ENCODE measurements at places on chromosomes 4 and X.

DNA sequence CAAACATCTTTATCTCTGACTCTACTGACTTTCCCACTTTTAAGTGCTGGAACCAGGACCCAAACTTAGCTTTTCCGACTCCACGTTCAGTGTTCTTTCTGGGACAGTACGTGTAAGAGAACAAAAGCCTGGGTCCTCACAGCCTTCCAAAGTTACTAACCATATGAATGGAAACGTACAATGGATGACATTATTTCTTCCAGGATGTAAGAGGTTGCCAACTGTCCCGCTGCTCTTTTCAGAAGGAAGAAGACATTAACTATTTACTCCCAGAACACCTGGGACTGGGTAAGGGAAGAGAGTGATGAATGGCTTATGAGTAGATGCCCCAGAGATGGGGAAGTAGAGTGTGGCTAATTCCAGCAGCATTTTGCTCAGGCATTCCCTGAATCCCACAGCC, 114.7 kb downstream of the TRAPPC11 start:
- DNase-seq = no peak

- no peak for DNase-seq
Observed at GRCh38 chr4:123651066-123651465, 254.5 kb downstream of the SPRY1 start.

GRCh38 chrX:136146614-136147314, 569 bp upstream of the FHL1 start:
- no peak for DNase-seq

- DNase-seq = peak; percentile 49
Observed at GRCh38 chr4:101022151-101023024, 324.9 kb downstream of the PPP3CA start.

DNA sequence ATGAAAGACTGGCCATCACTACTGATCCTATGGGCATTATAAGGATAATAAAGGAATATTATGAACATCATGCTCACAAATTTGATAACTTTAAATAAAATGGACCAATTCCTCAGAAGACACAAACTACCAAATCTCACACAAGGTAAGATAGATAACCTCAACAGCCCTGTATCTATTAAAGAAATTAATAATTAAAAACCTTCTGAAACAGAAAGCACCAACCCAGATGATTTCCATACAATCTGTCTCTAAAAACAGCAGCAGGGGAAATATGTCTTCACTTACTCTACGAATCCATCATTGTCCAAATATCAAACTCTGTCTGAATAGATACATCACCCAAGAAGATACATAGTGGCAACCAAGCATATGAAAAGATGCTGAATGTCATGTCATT, 55.2 kb downstream of the LCORL start:
- DNase-seq = no peak

DNA sequence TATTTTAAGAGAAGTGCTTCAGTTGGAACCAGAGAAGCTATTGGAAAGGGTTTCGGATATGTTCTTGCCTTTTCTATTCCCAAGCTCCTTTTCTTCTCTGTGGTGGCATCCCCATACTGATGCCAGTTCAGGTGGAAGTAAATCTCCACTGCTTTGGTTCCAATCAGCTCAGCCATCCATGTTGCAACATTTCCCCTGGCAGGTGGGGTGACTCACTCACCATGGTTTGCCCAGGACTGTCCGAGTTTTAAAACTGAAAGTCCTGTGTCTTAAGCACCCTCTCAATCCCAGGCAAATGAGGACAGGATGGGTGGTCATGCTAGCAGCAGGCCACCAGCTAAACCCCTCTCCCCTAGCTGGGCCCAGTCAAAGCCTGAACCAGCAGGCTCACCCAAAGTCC, 15.1 kb downstream of the RAI2 start:
- no peak for DNase-seq

GRCh38 chr4:2393353-2394270, 24.8 kb downstream of the ZFYVE28 start:
- peak; percentile 7 for DNase-seq

DNA sequence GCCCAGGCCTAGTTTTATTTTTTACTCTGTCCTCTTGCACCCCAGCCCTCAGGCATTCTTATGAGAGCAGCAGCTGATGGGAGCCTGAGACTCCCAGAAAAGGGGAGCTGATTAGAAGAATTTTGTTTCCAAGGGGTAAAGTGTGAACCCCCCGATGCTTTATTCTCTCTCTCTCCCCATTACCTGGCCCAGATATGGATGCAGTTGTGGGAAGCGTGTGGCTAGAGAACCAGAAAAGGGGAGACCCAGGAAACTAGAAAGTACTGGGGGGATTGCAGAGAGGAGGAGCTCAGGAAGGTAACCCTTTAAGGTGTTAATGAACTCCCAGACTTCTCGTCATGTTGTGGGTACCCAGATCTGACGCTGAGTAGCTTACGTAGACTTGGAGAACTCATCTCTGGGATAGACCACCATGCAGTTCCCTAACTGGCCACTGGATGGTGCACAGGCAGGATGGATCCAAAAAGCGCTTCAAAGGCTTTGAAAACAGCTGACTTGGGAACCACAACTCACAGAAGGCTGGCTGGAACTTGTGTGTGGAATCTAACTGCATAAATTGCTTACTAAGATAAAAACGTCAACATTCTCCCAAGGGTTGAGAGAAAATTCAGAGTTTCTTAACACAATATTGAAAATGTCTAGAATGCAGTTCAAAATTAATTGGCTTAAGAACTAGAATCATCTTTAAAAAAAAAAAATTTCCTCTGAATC, 64.7 kb downstream of the TBC1D14 start:
- DNase-seq = peak; percentile 83

DNA sequence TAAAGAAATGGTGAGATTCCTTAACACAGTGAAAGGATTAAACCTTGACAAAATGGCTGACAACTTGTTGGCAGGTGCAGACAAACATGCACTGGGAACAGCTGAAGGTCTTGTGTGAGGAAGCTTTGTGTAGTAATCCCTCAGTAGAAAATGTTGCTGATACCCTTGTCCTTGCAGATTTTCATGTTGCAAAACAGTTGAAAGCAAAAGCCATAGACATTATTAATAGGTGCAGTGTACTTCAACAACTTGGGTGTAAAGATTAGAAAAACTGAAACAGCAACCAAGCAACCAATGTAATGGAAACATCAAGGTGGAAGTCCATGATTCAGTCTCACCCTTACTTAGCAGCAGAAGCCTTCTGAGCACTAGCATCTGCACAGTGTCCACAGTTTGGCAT, 29.8 kb downstream of the UGT2B7 start:
- no peak for DNase-seq

- DNase-seq = no peak
Observed at GRCh38 chrX:106621836-106622235, 10.1 kb downstream of the RADX start.

- peak; percentile 62 for DNase-seq
Observed at GRCh38 chr4:123783151-123783790, 386.7 kb downstream of the SPRY1 start.

DNA sequence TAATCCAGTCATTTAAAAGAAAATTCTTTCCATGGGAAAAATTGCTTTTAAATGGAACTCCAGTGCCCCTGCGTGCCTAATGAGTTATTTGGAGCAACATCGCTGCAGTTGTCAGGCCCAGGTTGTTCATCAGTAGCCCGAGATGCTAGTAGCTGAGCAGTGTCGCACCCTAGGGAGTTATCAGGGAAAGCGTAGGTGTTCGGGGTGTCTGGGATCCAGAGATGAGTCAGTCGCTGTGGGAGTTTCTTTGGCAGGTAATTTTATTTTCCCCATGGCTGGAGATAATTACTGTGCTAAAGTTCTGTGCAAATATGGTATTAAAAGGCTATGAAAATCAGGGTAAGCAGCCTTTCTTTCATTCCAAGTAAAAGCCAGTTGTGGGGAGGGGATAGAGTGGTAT, 49.4 kb downstream of the ANXA3 start:
- DNase-seq = no peak

DNA sequence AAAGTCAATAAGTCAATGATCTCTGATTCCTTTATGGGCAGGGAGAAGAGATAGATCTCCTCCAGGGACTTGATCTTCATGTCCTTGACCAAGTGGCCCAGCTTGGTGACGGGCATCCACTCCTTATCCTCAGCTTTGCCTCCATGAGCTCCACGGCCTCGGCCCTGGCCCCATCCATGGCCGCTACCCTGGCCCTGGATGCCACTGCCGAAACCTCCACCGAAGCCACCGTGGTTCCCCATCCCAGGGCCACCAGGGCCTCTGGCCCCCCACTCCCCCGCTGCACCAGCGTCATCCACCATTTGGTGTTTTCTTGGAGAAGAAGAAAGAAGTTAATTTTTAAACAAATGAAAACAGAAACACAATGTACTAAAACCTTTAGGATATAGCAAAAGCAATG, 518.1 kb downstream of the GRXCR1 start:
- no peak for DNase-seq

GRCh38 chr4:171340258-171340657, 472.9 kb upstream of the GALNTL6 start:
- no peak for DNase-seq

- peak; percentile 8 for DNase-seq
Observed at GRCh38 chr4:6095023-6095752, 77.0 kb upstream of the C4orf50 start.

- no peak for DNase-seq
Observed at GRCh38 chrX:10142041-10142599, 14.7 kb upstream of the CLCN4 start.

DNA sequence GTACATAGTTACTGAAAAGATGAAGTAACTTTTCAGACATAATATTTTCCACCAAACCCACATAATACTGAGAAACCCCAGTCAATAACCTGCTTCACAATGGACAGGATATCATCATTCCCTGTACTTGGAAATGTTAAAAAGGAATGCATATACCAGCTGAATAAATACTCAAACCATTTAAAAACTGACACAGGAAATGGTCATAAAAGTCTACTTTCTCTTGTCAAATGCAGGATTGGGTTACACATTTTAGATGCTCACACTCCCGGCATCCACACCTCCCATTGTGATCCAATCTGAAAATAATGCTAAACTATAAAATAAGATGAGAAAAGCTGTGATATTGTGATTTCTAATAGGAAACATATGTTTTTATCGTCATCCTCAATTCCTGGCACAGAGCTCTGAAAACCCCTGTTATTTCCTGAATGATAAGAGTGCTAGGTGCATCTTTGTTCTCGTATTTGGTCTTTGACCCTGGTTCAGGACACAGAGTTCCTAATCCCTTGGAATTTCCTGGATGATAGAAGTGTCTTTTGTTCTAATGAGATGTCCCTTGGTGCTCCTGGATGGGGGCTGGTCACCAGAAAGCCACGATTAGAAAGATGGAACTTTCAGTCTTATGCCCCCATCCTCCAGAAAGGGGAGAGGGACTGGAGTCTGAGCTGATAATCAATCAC, 821.3 kb downstream of the TRIML1 start:
- peak; percentile 76 for DNase-seq

DNA sequence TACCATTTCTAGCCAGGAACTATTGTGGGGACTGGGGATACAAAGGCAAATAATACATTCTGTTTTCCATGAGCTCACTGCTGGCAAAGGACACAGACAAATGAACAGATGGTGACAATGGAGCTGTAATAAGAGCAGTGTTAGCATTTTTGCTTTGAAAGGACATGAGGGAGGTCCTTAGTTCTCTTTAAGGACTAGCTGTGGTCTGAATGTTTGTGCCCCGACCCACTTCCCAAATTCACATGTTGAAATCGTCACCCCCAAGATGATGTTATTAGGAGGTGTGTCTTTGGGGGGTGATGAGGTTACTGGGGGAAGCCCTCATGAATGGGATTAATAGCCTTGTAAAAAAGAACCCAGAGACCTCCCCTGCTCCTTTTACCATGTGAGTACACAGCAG, 30.3 kb downstream of the CCNG2 start:
- no peak for DNase-seq

- DNase-seq = peak; percentile 65
Observed at GRCh38 chrX:47232803-47233332, at the start of gene USP11. Gene USP11, plus strand, starts transcription at chrX:47233009. Its CDS starts 35 bp downstream, at chrX:47233044.

GRCh38 chrX:90883479-90883878, 551.2 kb upstream of the PABPC5 start:
- no peak for DNase-seq

DNA sequence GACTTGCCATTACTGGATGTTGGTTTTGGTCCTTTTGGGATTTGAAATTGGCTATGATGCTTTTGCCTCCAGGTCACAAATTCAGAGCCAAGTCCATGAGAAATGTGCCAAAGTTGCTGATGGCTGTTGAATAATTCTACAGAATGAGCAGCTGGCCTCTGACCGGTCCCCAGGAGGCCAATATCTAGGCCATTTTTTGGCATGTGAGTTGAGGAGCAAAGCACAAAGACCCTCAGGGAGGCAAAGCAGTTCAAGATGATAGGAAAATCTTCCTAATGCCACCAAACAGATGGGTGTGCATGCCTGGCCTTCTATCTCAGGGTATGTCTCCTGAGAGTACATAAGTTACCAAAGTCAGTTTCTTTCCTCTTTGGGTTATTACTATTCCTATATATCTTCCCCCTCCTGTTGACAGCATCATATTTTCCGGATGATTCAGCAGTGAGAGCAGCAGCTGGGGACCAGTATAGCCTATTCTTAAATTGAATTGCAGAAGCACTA, 44.4 kb downstream of the SEL1L3 start:
- DNase-seq = peak; percentile 76

GRCh38 chr4:40118861-40119260, 62.2 kb downstream of the N4BP2 start:
- no peak for DNase-seq

- DNase-seq = no peak
Observed at GRCh38 chr4:169940460-169940859, 85.7 kb downstream of the MFAP3L start.

DNA sequence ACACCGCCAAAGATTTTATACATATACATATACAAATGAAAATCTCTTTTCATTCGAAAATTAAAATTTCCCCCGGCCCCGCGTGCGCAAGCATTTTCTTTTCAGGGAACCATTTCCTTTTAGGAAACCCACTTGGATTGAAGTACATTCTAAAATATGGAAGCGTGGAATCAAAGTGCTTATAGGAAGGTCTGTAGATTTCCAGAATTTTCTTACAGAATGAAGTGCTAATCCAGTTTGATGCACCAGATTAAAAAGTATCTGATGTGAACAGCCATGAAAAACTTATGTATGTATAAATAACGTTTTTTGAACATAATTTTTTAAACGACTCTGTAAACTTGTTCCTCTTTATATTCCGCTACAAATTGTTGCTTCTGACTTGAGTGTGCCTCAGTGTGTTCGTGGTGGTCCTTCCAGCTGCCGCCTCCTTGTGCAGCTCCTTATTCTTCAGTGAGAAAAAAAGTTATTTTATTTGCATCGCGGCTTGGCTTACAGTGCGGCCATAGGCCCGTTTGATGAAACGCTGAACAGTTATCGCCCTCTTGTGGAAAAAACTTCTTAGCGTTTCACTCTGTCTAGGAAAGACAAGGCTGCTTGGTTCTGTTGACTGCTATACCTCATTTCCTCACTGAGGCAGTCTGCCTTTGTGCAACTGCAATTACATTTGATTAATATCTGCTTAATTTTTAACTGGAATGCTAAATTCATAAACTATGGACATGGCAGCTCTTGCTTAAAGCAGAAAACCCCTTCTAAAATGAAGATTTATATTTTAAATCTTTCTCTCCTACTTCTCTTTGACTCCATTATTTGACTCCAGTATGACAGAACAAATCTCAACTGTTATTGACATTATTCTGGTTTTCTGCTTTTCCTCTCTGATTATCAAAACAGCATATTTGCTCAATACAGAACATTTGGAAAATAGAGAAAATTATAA, 4.7 kb upstream of the NKX6-1 start:
- peak; percentile 56 for DNase-seq

GRCh38 chr4:24887881-24888430, 24.9 kb downstream of the CCDC149 start:
- DNase-seq = no peak

- DNase-seq = no peak
Observed at GRCh38 chrX:100880368-100880767, 6.2 kb upstream of the NOX1 start.

All from fibroblast of skin of right quadriceps (primary cell).